ENCODE measurements at places on chromosomes 1 and 21.

- no peak for DNase-seq
Measured at GRCh38 chr21:29193072-29193471, 62.6 kb downstream of the MAP3K7CL start.

DNA sequence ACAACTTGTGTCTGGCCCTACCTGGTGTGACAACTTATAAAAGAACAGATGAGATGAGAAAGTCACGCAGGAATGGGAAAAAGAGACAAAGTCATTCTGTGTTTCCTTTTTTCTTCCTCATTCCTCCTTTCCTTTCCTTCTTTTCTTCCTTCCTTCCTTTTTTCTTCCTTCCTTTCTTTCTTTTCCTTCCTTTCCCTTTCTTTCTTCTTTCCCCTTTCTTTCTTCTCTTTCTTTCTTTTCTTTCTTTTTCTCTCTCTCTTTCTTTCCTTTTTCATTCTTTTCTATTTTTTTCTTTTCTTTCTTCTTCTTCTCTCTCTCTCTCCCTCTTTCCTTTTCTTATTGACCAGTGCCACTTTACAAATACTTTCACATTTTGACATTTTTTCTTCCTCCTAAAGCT, 239.7 kb downstream of the ATG4C start:
- no peak for DNase-seq

GRCh38 chr1:219991511-219991810, 54.8 kb downstream of the EPRS1 start:
- DNase-seq = no peak

DNA sequence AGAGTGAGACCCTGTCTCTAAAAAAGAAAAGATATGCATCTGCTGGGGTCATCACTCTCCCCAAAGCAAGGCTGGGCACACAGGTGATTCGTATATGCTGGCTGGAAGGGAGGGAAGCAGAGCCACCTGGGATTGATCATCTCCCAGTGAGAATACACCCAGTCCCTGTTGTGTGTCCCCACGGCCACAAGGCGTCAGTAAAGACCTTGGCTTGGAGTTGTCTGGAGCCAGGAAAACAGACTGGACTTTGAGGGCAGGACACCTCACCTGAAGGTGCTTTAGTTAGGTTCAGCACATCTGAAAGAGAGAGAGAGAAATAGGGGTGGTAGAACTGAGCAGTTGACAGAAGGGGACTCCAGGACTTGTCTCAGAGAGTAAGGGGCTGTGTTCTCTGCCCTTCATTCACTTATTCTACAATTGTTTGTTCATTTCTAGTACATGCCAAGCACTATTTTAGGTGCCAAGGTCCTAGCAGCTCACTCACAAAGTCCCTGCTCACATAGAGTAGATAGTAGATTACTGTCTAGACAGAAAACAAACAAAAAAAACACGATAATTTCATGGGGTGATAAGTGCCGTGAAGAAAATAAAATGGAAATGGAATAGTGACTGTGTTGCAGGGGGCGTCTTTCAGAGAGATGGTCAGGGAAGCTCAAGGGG, 13.5 kb downstream of the CITED4 start:
- no peak for DNase-seq

DNA sequence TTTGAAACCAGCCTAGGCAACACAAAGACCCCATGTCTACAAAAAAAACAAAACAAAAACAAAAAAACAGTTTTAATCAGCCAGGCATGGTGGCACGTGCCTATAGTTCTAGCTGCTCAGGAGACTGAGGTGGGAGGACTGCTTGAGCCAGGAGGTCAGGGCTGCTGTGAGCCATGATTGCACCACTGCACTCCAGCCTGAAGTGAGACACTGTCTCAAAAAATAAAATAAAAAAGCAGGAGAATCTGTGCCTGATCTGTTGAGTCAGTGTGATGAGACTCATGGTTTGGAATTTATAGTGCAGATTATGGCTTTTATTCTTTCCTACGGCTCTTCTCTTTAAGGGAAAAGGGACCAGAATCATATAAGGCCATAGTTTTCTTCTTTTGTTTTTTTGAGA, 16.5 kb downstream of the TRIT1 start:
- DNase-seq = no peak

GRCh38 chr1:207852576-207853371, 58.2 kb downstream of the CD34 start:
- DNase-seq = no peak

DNA sequence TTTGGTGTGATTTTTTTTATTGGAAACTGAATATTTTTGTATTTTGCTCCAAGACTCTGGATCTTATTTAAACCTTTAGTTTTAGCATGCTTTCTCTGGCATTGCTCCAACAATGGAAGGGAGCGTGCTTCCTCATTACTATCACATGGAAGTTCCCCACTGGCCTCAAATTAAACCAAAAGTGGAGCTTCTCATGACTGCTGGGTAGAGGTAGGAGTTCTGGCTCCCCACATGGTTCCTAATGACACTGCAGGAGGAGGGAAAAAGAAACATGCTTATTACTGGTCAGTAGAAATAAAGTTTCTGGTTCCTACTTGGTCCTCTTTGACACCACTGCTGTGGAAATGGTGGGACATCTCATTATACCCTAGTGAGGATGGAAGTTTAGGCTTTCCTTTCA, 310.5 kb downstream of the PTGER3 start:
- no peak for DNase-seq

DNA sequence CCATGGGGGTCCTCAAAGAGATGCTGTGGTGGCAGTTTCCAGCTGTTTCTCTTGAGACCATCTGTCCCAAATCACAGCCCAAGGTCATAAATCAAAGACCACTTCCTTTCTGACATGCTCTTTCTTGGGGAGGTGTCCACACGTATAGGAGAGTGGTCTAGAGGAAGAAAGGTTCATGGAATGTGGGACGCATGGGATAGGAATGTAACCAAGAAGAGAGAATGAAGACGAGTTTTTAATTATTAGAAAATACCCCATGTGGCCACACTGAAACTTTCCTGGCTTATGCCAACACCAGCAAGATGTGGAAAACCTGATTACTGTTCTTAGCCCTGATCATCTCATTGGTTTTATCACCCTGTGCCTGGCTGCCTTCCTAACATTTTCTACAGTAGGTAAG, 124.2 kb upstream of the IFFO2 start:
- DNase-seq = no peak

- DNase-seq = no peak
Measured at GRCh38 chr1:160741092-160741501, 2.0 kb downstream of the SLAMF7 start.

GRCh38 chr1:240464099-240464498, 147.9 kb downstream of the GREM2 start:
- no peak for DNase-seq

- DNase-seq = no peak
Measured at GRCh38 chr1:228472655-228473054, 14.5 kb upstream of the RNF187 start.
